ENCODE measurements at places on chromosomes 12 and 14.

GRCh38 chr14:106179761-106180160 lies 653.4 kb downstream of the TMEM121 start:
- DNase-seq, result no peak

GRCh38 chr14:101582294-101582693 lies 21.0 kb downstream of the DIO3 start:
- no peak for DNase-seq

- no peak for DNase-seq
These were observed 92.3 kb upstream of the SLCO1C1 start for GRCh38 chr12:20602641-20603391.

DNA sequence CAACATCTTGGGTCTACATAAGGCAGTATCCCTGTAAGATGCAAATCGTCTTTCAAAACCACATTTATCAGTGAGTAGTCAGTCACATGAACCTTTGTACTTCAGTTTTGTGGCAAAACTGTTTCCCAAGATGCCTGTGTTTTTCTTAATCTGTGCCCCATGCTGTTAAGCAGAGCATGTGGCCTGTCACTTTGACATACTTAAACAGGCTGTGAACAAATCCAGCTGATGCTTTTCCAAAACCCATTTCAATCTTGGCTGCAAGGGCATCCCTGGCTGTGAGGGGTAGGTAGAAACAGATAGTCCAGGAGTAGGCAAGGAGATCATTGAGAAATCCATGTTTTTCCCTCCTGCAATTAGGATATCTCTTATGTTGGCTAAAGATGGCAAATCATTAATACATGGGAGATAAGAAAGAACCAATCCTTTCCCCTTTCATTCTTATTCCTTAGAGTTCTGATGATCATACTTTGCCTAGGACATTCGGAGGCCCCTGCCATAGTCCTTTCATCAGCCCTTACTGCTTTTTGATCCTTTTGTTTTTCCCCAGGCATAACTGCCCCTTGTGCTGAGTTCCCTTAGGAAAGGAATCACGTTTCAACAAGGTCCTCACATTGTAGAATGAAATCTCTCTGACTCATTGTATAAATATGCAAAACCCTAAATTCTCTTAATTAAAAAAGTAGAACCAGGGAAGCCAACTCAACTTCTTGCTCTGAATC lies 121.1 kb upstream of the EEA1 start:
- DNase-seq, result no peak

DNA sequence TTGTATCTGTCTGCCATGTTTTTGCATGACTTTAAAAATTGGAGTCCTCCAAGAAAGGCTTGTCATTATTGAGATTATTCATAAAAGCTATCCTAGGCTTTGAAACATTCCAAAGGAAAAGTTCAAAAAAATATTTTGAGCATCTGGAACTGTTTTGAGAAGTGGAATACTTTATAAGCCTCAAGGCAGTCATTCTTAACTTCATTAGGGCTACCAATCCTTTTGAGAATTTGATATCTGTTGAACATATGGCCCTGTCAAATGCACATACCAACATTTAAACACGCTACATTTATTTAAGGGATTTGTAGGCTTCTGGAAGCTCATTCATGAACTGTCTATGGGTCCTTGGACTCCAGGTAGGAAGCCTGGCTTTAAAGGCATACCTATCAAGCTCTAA lies 77.0 kb downstream of the TMEM117 start:
- DNase-seq, result no peak

- DNase-seq, result no peak
These were observed 59.6 kb downstream of the ANAPC7 start for GRCh38 chr12:110343736-110344555.

DNA sequence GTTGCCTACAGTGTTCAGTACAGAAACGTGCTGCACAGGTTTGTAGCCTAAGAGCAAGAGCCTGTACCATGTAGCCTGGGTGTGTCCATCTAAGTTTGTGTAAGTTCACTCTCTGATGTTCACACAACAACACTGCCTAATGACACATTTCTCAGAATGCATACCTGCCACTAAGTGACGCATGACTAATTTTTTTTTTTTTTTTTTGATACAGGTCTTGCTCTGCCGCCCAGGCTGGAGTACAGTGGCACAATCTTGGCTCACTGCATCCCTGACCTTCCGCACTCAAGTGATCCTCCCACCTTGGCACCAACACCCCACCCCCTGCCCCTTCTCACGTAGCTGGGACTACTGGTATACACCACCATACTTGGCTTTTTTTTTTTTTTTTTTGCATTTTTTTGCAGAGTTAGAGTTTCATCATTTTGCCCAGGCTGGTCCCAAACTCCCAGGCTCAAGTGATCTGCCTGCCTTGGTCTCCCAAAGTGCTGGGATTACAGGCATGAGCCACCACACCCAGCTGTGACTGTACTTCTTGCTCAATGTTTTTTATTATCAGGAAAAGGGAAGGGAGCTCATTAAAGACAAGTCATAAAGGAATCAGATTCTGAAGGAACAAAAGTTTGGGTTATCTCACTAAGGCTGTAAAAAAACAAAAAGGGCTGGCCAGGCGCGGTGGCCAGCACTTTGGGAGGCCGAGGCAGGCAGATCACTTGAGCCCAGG lies 10.0 kb upstream of the CDC42BPB start:
- DNase-seq, result no peak

- DNase-seq, result no peak
These were observed 31.3 kb downstream of the DMAC2L start for GRCh38 chr14:50343434-50343833.

DNA sequence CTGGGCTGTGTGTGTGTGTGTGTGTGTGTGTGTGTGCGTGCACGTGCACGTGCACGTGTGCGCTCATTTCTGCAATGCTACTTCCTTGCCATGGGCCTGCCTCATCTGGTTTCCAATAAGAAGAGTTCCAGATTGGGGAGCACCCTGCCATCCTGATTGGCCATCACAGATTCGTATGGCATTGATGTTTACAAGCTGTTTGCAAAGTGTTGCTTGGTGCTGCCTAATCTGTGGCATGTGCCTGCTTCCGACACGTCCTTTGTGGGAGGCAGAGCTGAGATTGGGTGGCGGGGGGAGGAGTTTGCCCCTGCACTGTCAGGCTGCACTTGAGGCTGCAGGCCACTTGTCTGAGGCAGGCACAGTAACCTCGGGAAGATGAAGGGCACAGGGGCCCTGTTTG lies 39.2 kb downstream of the SAMD4A start:
- no peak for DNase-seq

- no peak for DNase-seq
These were observed 44.8 kb downstream of the WDR20 start for GRCh38 chr14:102184316-102185035.
